ENCODE measurements at places on chromosomes 5 and 9. TPM values are rescaled to one million over a fixed set of nuclear protein-coding genes. Genes with fewer than 3 reads are reported as not detected.
A peak's percentile ranks its signal among the peaks of the same experiment; 100 is the strongest.

- no peak for DNase-seq
Measured at GRCh38 chr5:72221541-72221940, 98.5 kb downstream of the MRPS27 start.

DNA sequence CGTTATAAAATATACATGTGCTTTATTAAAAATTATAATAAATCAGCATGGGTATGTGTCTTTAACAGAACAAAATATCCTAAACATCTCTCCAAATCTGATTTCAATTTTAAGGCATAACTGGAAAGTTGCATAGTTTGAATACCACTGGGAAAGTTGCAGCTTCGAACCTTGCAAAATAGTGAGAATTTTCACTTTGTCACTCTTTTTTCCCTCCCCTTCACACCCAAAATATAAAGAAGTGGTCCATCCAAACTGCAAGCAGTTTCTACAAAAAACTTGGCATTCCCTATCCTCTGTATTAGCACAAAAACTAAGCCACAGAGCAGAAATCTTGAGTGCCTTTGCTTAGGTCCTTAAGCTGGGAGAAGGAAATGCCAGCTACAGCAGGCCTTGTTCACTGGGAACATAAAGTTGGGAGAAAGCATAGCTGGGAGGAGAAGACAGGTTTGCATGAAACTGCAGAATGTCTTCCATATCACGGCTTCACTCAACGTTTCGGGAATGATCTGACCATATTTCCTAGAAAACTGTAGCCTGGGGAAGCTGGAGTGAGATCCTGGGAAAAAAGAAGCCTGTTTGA lies 400.3 kb downstream of the EBF1 start:
- no peak for DNase-seq

GRCh38 chr5:38557308-38557710 lies 863 bp upstream of the LIFR start:
- DNase-seq: no peak

GRCh38 chr5:150347003-150347402 lies 10.5 kb upstream of the TCOF1 start:
- no peak for DNase-seq

- DNase-seq: no peak
Measured at GRCh38 chr5:145204743-145205142, 630.4 kb downstream of the PRELID2 start.

Gene DNAJC25
- polyA plus RNA-seq: 3.2 TPM

DNA sequence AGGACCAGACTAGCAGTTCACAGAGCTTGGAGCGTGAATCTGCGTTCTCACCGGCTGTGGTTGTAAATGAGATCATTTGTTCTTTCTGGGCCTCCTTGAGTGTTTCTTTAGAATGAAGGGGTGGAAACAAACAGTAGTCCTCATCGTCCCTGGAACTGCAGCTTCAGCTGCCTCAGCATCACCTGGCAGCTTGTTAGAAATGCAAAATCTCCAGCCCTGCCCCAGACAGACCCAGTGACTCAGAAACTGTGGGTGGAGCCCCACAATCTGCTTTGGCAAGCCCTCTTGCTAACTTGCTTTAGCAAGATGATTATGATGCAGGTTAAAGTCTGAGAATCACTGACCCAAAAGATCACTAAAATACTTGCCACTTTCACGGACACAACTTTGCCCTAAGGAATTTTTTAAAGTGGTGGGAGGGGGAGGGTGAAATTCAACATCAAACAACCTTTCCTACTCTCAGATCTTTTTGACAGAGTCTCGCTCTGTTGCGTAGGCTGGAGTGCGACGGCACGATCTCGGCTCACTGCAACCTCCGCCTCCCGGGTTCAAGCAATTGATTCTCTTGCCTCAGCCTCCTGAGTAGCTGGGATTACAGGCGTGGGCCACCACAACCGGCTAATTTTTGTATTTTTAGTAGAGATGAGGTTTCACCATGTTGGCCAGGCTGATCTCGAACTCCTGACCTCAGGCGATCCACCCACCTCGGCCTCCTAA lies 86.0 kb downstream of the BRINP1 start:
- peak; percentile 65 for DNase-seq

Gene ZFP2
- 0.08 TPM for polyA plus RNA-seq

DNA sequence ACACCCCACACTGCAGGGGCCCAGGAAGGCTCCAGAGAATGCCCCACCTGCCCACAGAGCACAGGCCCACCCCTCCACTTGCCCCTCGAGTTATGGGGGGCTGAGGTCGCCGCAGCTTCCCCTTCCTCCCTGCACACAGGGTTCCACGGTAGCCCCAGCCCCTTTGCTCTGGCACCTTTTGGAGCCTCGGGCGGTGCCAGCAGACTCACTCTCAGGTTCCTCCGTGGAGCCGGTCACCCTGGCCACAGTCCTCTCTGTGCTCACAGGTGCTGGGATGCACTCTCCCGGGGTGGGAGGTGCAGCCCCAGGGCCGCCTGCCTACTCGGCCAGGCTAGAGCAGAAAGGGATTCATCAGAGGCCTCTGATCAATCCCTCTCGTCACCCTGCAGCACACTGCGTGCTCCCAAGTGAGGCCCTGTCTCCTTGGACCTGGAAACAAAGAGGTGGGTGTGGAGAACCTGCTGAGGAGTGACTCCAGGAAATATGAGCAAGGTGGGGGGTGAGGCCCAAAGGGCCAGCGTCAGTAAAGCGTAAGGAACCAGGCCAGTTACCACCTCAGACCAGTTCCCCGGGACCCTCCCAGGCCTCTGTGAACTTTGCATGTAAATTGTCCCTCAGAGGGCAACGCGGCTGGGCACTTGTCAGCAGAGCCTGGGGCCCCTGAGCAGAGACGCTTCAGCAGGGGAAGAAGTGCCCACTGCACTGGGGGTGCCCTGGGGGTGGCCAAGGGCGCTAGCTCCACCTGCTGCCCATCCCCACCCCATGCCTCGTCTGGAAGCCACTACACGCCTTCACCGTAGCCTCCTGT lies 167.8 kb downstream of the OLFM1 start:
- DNase-seq: no peak

Gene SARDH
- polyA plus RNA-seq: 0.28 TPM

DNA sequence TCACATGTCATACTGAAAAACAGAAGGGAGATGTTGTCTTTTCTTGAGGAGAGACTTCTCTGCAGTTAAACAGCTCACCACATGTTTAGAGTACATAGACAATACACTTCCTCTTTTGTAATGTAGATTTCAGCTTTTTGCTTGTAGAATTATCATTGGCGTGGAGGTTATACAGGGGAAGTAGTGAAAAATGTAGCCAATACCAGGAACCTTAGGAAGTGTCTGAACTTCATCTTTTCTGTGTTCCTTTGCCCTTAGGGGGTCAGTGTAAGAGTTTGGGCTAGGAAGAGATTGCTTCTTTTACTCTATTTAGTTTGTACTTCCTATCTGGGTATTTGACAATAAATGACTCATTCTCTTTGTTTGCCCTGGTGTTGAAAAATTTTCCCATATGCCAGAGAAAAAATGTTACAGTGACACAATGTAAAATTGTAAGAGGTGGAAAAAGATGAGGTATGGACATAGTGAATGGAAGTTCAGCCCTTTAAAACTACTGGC lies 21.0 kb upstream of the CDKN2B start:
- peak; percentile 82 for DNase-seq

DNA sequence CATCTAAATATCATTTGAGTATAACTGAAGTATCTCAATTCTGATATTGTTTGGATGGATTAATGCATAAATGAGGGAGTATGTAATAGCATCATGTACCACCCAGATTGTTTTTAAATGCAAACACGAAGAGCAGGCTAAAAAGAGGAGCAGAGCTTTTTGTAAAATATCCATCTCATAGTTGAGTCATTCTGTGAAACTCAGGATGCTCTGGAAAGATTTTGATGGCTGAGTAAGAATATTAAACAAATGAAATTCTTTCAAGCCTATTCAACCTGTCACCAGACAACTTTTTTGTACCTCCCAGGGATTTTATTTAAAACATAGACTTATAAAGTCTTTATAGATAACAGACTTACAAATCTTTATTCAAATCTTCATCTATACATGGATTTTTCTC lies 625.9 kb downstream of the TLE4 start:
- no peak for DNase-seq

DNA sequence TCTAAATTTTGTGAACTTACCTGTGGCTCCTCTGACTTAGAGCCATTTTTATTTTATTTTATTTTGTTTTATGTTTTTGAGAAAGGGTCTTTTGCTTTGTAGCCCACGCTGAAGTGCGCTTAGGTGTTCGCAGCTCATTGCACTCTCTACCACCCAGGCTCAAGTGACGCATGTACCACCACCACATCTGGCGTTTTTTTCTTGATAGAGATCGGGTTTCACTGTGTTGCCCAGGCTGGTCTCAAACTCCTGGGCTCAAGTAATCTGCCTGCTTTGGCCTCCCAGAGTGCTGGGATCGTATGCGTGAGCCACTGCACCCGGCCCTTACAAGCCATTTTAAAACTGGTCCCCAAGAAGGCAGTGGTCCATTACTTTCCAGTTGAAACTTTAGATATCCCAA lies 18.5 kb downstream of the MATR3 start:
- DNase-seq: no peak

DNA sequence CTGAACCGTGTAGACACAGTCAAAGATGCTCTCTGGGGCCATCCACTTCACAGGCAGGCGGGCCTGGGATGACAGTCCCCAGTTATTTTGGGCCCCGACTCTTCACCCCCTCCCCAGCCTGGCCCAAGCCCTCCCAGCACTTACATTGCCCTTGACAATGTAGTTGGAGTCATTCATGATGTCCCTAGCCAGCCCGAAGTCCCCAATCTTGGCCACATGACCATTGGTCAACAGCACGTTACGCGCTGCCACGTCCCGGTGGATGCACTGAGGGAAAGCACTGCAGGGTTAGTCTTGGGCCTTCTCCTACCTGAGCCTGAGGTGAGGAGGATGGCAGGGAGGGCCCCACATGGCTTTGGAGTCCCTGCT lies 30.3 kb downstream of the CSF1R start:
- no peak for DNase-seq

- peak; percentile 42 for DNase-seq
Measured at GRCh38 chr9:6852243-6852963, 94.6 kb downstream of the KDM4C start.

- no peak for DNase-seq
Measured at GRCh38 chr9:134320126-134320867, 6.0 kb upstream of the RXRA start.

DNA sequence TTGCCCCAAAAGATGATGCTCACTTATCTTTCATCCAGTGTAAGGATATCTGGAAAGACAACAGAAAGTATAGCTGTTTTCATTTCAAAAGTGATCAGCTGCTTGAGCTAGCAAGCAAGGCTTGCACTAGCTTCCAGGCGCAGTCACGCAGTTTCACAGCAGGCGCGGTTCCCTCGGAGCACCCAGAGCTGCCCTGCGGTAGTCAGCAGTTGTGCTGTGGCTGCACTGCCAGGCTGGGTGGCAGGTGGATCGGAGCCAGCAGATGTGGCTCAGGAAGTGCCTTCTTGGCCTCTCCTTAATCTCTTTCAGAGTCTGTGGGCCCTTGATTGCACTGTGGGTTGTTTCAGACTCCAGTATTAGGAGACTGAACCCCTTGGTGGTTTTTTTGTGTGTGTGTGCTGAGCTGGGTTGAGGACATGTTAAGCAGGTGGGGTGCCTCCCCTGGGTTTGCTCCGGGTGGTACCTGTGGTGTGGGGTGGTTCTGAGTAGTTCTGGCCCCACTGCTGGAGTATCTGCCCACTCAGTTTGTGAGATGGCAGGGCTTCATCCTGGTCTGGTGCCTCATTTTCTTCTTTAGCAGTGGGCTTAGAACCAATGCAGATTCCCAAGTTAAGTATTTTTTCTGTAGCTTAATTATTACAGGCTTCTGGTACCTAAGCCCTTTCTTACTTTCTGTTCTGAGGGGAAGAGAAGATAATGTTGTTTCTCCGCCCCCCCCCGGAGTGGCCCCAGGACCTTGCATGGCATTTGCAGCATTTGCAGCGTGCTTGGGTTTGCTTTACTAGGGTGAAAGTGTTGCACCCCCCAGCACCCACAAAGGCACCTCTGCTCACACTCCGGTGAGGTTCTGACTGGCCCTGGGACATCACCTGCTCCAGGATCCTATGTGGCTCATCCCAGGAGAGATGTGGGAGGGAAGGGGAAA lies 16.4 kb downstream of the TENT4A start:
- DNase-seq: no peak

DNA sequence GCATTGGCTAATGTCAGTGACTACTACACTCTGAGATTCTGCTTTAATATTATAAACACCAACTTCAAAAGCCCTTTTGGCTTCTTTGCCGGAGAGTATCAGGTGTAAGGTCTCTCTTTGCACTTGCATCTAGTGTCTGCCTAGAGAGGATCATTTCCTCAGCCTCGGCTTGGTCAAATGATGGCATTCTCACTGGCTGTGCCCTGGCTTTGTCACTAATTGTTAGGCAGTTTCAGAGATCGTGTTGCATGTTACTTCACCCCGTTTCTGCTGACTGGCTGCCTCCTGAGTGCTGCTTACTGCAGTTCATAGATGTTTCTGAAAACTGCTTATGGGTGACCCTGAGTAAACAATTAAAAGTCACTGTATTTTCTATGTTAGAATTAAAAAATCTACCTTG lies 48.8 kb downstream of the SLC1A3 start:
- DNase-seq: no peak

DNA sequence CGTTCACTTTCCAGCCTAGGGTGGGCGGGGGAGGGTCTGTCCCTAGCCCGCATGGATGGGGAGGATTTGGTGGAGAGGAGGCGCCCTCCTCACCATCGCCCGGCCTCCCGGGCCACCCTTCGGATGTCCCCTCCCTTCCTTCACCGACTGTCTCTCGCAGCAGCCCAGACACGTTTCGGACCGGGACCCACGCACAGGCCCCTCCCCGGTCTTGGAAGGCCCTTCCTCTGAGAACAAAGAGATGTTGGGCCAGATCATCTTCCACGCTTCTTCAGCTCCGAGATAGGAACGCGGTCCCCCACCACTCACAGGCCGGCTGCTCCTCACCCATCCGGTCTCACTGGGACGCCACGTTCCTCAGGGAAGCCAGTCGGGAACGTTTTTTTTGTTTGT lies 640 bp upstream of the DPM2 start:
- no peak for DNase-seq

- peak; percentile 92 for DNase-seq
Measured at GRCh38 chr5:55151923-55152842, 7.8 kb upstream of the GPX8 start.

GRCh38 chr5:61287474-61287873 lies 44.6 kb upstream of the ZSWIM6 start:
- DNase-seq: no peak

- DNase-seq: no peak
Measured at GRCh38 chr9:117719161-117719920, 15.1 kb downstream of the TLR4 start.

Gene OR1J2
- polyA plus RNA-seq: not detected

Gene MYO10
- 13.1 TPM for polyA plus RNA-seq

Gene GLDC
- polyA plus RNA-seq: 3.5 TPM
